Activated CD4-positive, alpha-beta T cell treated with anti-CD3 and anti-CD28 coated beads, Interleukin-2, amount 50 U/mL, for 48 hours (primary cell): ENCODE measurements at places on chromosomes 4 and X.

GRCh38 chr4:144575181-144575580, 70.8 kb upstream of the HHIP start:
- no peak for DNase-seq

DNA sequence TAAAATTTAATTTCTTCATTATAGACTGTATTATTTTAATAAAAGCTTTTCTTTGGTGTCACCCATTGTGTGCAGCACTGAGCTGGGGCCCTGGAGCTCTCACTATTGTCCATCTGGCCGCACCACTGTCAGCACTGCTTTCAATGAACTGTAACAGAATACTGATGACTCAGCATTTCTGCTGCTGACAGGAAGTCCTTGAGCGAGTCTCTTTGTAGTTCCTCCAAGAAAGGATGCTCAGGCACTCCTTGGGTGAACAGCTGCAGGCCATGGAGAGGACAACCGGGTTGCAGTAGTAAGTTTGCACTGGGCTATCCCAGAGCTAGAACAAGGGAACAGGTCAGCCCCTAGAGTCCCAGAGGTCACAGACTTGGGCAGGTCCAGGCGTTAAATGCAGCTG, 81.6 kb downstream of the SORBS2 start:
- no peak for DNase-seq

- no peak for DNase-seq
These were observed 613 bp downstream of the FGF13 start for GRCh38 chrX:138710866-138711341.

GRCh38 chr4:88653371-88653946, 44.2 kb downstream of the NAP1L5 start:
- no peak for DNase-seq

- no peak for DNase-seq
These were observed 29.6 kb downstream of the KDM5C start for GRCh38 chrX:53195401-53195800.

DNA sequence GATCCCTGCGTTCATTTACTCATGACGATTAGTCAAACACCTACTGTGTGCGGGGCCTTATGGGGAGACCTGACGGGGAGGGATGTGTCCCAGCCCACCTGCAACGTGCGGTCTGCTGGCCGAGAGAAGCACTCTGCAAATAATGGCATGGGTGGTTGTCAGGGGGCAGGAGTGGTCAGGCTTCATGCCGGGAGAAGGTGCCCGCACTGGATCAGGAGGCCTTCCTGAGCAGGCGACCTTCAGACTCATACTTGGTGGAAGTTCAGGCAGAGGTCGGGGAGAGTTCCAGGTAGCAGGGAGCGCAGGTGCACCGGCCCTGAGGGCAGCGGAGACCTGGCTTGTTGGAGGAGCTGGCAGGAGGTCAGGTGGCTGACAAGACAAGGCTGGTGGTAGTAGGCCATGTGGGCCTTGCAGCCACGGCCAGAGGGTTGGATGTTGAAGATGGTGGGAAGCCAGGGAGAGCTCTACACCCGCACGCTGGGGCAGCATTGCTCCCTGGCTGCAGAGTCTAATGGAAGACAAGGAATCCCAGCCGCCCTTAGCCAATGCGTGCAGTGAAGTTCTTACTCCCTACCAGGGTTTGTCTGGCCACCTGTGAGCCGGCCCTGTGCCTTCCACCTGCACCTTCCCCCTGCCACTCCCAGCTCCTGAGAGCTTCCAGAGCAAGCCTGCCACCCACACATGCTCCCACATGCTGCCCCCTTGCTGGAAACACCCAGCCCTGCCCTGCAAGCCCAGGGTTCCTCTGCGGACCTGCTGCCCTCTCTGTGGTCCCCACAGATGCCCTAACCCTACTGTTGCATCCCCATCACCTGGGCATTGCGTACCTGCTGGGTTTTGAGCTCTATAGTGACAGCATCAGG, 97.3 kb downstream of the PSAPL1 start:
- no peak for DNase-seq

- DNase-seq, result no peak
These were observed 893 bp upstream of the GAB3 start for GRCh38 chrX:154751669-154752271.

- no peak for DNase-seq
These were observed 37.1 kb downstream of the PCDH10 start for GRCh38 chr4:133186210-133186609.

- no peak for DNase-seq
These were observed 446.9 kb downstream of the TMA16 start for GRCh38 chr4:163941221-163941905.

- DNase-seq, result no peak
These were observed 32.3 kb downstream of the ETNPPL start for GRCh38 chr4:108730579-108730978.

DNA sequence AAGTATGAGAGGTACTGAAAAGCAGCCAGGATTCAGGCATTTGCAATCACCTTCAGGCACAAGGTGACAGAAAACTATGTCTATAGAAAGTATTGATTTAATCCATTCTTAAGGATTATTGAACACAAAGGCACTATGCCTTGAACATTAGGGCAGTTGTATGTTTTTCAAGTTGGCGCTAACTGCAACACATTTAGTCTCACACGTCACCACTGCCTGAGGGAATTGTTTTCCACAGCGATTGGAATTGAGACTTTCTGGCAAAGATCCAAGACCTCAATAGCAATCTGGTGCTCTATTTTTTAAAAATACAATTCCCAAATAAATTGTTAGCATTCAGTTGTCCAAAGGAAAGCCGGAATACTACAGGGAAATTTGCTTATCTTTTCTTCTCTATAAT, 52.7 kb upstream of the FTHL17 start:
- no peak for DNase-seq

DNA sequence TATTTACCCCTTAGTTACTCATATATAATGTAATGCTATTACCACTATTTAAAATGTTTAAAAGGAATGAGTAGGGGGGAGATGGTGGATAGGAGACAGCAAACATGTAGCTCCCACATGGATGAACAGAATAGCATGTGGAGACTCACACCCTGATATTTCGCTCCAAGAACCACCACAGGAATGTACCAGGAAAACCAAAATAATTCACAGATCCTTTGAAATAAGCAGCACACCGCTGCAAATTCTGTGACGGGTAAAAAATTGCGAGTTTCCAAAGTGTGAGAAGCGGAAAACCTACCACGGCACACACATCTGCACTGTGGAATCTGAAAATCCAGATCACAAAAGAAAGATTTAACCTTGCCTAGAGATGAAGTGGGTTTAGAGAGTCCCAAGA, 428.2 kb downstream of the TLL1 start:
- DNase-seq, result no peak

DNA sequence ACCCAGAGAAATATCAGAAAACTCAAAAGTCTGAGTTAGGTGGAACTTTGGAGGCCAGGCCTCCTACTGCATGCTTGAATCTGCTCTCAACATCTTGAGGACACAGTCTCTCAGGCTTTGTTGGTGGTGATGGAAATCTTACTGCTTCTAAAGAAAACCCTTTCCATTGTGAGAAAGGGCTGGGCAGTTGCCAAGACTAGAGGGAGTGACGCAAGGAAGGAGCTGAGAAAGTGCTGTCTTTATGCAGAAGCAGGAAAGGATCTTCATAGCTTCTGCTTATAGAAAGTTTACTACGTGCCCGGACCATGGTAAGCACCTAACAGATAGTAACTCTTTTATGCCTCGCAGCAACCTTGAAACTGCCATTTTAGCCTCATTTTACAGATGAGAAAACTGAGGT, 2.4 kb upstream of the CRMP1 start:
- DNase-seq, result no peak

GRCh38 chr4:140088323-140088967, 65.5 kb downstream of the MAML3 start:
- no peak for DNase-seq

DNA sequence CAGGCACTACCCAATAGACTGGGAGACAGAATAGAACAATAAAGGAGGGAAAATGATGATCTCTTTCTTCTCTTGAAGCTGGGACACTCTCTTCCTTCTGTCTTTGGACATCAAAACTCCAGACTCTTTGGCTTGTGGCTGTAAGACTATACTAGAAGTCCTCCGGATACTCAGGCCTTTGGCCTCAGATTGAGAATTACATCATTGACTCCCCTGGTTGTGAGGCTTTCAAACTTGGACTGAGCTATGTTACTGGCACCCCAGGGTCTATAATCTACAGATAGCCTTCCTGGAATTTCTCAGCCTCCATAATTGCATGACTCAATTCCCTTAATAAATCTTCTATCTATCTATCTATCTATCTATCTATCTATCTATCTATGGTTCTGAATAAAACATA, 294.2 kb upstream of the CT83 start:
- DNase-seq, result no peak

- DNase-seq, result no peak
These were observed 56.8 kb upstream of the PRDX4 start for GRCh38 chrX:23610495-23610894.

- DNase-seq, result no peak
These were observed 781.4 kb downstream of the PCDH18 start for GRCh38 chr4:136750897-136751296.

GRCh38 chrX:55489314-55490009, at the start of gene USP51:
Gene USP51, minus strand, starts transcription at chrX:55489848. Its CDS starts 909 bp downstream, at chrX:55488939.
- no peak for DNase-seq

DNA sequence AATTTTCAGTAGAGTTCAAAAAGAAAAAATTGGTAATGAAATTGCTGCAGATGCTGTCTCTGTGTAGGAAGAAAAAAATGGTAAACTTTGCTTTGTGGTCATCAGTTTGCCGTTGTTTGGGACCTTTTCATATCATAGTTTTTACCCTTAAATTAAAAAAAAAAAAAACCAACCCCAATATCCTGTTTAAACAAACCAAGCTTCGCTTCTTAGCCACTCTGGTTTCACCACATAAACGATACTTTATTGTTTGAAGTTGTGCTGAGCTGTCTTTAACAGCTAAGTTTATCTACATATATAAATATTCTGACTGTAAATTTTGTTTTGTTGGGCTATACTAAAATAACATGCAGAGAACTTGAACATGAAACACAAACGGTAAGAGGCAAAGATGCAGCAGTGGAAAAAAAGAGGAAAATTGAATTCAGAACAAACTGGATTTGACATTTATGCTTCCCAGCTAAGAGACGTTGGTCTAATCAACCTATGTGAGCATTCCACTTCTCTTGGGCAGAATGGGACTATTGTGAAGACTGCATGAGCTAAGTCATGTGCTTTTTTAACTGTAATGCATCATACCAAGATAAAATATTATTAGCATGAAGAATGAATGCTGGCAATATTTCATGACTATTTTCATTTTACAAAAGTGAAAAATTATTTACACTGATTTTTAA, 15.7 kb upstream of the H2AZ1 start:
- DNase-seq, result no peak

GRCh38 chr4:104063341-104063740, 343.6 kb upstream of the TACR3 start:
- DNase-seq, result no peak

DNA sequence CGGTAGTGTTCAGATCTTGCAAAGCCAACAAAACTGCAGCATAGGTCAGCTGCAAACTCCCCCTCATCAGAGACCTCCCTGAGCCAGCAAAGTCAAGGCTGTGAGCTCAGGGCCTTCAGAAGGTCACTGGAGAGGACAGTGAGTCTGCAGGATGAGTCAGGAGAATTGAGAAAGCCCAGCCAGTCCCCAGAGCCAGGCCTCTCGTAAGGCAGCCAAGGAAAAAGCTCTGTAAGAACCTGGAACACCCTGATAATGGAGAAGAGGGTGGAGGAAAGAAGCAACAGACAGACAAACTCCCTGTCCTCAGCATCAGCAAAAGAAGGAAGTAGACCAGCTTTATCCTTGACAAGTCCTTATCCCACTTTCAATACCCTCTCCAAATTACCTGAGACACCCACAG, 33.0 kb downstream of the GRIA3 start:
- DNase-seq, result no peak

DNA sequence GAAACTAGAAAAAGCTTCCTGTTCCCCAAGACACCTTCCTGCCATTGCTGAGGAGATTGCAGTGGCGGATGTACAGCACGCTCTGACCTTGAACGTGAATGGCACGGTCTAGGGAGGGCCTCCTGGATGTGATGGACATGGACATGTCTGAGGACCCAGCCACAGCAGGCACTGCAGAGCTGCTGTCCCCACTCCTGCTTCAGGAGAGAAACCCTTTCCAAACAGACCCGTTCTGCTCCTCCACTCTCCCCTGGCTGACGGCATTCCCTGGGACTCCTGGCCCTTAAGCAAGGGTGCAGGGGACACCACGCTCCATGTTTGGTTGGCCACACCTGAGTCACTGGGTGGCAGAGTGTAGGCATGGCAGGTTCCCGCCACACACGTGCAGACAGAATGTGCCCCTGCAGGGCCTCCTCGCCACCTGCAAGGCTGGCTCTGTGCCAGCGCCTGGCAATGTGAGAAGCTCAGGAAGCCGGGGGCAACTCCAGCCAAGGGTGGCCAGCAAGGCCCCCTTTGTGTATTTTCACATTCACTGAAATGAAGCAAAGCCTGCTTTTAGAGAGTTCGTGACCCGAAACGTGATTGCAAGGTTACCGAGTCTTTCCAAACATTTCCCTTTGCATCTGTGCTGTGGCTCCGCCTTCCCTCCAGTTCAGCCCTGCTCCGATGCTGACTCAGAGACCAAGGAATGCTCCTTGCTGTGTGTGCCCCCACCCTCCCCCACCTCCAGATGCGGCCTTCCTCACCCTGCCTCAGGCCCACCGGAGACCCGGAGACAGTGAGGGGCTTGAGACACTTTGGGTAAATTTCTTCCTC, 46.1 kb downstream of the HTRA3 start:
- DNase-seq, result no peak

GRCh38 chrX:97850911-97851310, 967.2 kb downstream of the RPA4 start:
- no peak for DNase-seq
